ENCODE measurements at places on chromosomes 7 and 10.

DNA sequence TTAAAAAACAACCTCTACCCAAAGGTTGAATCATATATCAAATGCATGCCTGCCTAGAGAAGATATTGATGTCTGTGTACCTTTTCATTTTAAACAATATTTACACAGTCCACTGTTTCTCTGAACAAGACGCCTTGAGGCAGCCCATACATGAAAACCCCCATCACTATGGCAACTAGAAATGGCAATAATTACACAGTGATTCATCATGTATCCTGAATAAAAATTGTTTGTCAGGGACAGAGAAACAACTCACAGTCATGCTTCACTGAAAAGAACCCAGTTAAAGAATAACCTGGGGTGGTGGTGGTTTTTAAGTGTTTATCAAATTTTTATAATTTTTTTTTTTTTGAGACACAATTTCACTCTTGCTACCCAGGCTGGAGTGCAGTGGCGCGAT lies 19.7 kb downstream of the DNAJC12 start:
- DNase-seq = no peak
- H3K4me3 ChIP-seq = no peak overlapping the region
- H3K27ac ChIP-seq = no peak overlapping the region
- no peaks in the 10 kb centered on the region for H3K36me3 ChIP-seq
- no peaks in the 10 kb centered on the region for H3K27me3 ChIP-seq

DNA sequence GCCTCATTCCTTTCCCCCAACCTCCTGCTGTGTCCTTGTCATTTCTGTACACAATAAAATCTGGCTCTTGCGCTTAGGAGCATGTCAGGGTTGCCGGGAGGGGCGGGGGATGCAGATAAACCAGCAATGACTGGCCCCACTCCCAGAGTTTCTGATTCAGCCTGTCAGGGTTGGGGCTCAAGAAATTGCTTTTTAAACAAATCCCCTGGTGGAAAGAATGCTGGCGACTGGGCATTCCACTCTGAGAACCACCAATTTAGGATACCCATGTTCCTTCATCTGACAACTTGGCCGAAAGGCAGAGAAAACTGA lies 376.4 kb downstream of the TCERG1L start:
- H3K4me1 ChIP-seq = no peaks in the 10 kb centered on the region
- DNase-seq = no peak
- H3K4me3 ChIP-seq = no peak overlapping the region
- H3K27me3 ChIP-seq = no peaks in the 10 kb centered on the region

DNA sequence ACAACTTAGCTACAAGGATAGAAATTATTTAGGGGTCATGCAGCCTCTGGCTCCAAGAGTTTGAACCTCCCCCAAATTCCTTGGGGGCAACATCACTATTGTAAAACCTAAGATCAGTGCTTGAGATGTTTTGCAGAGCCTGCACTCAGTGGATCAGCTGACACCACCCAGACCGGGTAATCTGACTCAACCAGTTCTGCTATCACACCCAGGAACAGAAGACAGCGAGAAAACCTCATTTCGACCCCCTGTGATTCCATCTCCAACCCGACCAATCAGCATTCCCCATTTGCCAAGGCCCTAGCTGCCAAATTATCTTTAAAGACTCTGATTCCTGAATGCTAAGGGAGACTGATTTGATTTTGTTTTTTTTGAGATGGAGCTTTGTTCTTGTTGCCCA lies 5.2 kb downstream of the TACR2 start:
- H3K27ac ChIP-seq = no peak overlapping the region
- no peaks in the 10 kb centered on the region for H3K27me3 ChIP-seq
- no peaks in the 10 kb centered on the region for H3K36me3 ChIP-seq
- H3K4me3 ChIP-seq = no peak overlapping the region
- no peak for DNase-seq
- peaks cover 12% of the 10 kb centered on the region for H3K4me1 ChIP-seq

GRCh38 chr10:101824736-101825135 lies 6.5 kb upstream of the OGA start:
- no peaks in the 10 kb centered on the region for H3K27me3 ChIP-seq
- H3K27ac ChIP-seq = no peak overlapping the region
- H3K4me3 ChIP-seq = no peak overlapping the region
- H3K36me3 ChIP-seq = no peaks in the 10 kb centered on the region
- DNase-seq = no peak
- H3K4me1 ChIP-seq = peaks cover 8% of the 10 kb centered on the region

GRCh38 chr10:86373828-86374227 lies 7.2 kb upstream of the GRID1 start:
- DNase-seq = no peak
- H3K27ac ChIP-seq = no peak overlapping the region
- H3K36me3 ChIP-seq = no peaks in the 10 kb centered on the region
- H3K4me1 ChIP-seq = peaks cover 3% of the 10 kb centered on the region

- H3K27me3 ChIP-seq = no peaks in the 10 kb centered on the region
- H3K36me3 ChIP-seq = no peaks in the 10 kb centered on the region
- H3K4me1 ChIP-seq = no peaks in the 10 kb centered on the region
- DNase-seq = no peak
- no peak overlapping the region for H3K4me3 ChIP-seq
Observed at GRCh38 chr7:33495207-33495606, 365.8 kb downstream of the BBS9 start.

GRCh38 chr10:36462194-36462593 lies 663.2 kb upstream of the ANKRD30A start:
- H3K4me3 ChIP-seq = no peak overlapping the region
- H3K4me1 ChIP-seq = no peaks in the 10 kb centered on the region
- DNase-seq = no peak
- no peaks in the 10 kb centered on the region for H3K27me3 ChIP-seq

DNA sequence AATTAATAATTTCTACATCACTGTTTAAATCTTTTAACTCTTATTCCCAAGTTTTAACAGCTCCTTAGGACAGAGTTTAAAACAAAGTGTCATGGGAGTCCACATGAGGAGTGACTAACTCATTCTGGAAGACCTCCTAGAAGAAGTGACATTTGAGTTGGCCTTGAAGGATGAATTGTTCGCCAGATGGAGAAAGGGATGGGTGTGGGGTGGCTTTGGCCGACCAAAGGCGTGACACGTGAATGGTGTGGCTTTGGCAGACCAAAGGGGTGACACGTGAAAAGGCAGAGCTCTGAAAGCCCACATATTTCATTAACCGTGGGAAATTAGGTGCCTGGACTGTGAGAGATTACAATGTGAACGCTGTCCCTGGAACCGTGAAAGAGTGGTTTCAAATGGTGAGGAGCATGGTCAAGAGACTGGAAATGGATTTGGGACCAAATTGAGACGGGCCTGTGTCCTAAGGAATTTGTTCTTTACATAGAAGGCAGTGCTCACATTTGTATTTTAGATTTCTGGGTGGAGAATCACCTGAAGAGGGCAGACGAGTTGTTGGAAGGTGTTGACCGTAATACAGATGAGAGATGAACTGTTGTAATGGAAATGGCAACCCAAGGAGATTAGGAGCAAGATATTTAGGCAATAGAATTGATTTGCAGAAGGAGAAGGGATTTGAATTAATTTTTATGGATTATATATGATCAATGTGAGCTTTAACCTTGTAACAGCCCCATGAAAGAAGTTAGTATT lies 228.1 kb downstream of the BICC1 start:
- H3K36me3 ChIP-seq = no peaks in the 10 kb centered on the region
- no peak for DNase-seq

DNA sequence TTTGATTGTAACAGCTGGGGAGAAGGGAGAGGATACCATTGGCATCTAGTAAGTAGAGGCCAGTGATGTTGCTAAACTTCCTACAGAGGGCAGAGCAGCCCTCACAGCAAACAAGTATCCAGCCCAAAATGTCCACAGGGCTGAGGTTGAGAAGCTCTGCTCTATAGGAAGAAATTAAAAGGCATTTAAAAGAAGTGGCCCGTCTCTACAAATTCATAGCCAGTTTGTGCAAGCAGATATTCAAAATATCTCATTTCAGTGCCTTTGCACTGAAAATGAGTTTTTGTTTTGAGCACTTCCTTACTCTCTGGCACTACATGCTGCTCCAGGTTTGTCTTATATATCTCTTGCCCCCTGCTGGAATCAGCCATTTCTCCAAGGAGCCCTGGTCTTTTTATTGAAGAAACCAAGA lies 330.0 kb downstream of the BBS9 start:
- no peak overlapping the region for H3K27ac ChIP-seq
- no peak for DNase-seq
- H3K4me1 ChIP-seq = no peaks in the 10 kb centered on the region
- no peak overlapping the region for H3K4me3 ChIP-seq

DNA sequence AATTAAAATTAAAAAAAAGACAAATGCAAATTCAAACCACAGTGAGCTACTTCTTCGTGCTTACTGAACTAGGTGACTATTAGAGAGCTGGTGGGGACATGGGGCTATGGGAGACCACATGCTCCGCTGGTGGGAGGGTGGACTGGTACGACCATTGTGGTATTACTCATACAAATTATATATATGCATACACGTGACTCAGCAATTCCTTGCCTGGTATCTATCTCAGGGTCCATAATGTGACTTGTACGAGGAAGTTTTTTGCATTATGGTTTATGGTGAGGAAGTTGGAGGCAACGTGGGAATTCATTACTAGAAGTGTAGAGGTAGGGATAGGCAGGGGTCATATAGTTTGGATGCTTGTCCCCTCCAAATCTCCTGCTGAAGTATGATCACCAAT lies 1112.7 kb downstream of the TYW1 start:
- no peak for DNase-seq
- H3K27ac ChIP-seq = no peak overlapping the region
- H3K4me3 ChIP-seq = no peak overlapping the region
- H3K36me3 ChIP-seq = no peaks in the 10 kb centered on the region
- H3K4me1 ChIP-seq = no peaks in the 10 kb centered on the region

DNA sequence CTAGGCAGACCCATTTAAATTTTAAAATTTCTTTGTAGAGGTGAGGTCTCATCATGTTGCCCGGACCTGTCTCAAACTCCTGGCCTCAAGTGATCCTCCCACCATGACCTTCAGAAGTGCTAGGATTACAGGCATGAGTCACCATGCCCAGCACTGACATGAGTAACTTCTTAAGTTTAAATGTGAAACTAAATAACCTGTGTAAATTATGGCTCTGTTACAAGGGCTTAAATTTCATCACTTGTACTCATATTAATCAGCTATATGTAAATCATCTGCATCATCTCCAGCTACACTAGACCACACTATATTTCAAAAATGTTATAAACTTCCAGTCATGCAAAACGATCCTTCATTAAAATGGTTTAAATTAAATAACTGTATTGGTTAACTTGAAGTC lies 56.1 kb downstream of the ATAD1 start:
- no peaks in the 10 kb centered on the region for H3K27me3 ChIP-seq
- H3K27ac ChIP-seq = no peak overlapping the region
- DNase-seq = no peak
- no peak overlapping the region for H3K4me3 ChIP-seq
- no peaks in the 10 kb centered on the region for H3K4me1 ChIP-seq

DNA sequence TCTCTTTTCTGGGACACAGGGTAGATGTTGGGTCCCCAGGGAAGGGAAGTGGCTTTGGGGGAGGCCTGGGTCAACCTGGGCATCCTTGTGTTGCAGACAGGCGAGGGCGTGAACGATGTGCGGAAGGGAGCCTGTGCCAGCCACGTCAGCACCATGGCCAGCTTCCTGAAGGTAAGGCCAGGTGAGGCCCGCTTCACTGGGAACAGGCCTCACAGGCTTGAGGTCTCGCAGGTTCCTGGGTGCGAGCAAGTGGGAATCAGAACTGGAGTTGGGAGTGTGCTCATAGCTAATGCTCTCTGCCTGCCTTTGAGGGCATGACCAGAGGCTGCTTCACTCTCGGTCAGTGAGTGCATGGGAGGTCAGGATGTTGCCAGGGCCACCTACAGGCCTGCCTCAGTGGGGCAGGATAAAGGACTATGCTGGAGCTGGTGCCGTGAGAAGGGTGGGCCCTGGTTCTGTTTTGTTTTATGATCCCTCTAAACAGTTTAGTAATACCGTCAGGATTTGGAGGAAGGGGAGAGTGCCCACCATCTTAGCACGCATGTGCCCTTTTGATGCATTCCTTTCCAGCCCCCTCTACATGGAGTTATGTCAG lies 8.4 kb downstream of the DBNL start:
- DNase-seq = no peak
- H3K4me1 ChIP-seq = peaks cover 23% of the 10 kb centered on the region
- no peak overlapping the region for H3K27ac ChIP-seq
- H3K36me3 ChIP-seq = peaks cover 67% of the 10 kb centered on the region
- H3K4me3 ChIP-seq = no peak overlapping the region

GRCh38 chr10:130757821-130758489 lies 553.6 kb downstream of the TCERG1L start:
- H3K4me1 ChIP-seq = no peaks in the 10 kb centered on the region
- H3K4me3 ChIP-seq = no peak overlapping the region
- no peak overlapping the region for H3K27ac ChIP-seq
- no peaks in the 10 kb centered on the region for H3K27me3 ChIP-seq
- H3K36me3 ChIP-seq = no peaks in the 10 kb centered on the region
- DNase-seq = no peak

GRCh38 chr10:23358357-23358756 lies 13.8 kb upstream of the C10orf67 start:
- peaks cover 12% of the 10 kb centered on the region for H3K4me1 ChIP-seq
- DNase-seq = no peak
- H3K27ac ChIP-seq = no peak overlapping the region
- H3K36me3 ChIP-seq = no peaks in the 10 kb centered on the region
- no peaks in the 10 kb centered on the region for H3K27me3 ChIP-seq
- no peak overlapping the region for H3K4me3 ChIP-seq

DNA sequence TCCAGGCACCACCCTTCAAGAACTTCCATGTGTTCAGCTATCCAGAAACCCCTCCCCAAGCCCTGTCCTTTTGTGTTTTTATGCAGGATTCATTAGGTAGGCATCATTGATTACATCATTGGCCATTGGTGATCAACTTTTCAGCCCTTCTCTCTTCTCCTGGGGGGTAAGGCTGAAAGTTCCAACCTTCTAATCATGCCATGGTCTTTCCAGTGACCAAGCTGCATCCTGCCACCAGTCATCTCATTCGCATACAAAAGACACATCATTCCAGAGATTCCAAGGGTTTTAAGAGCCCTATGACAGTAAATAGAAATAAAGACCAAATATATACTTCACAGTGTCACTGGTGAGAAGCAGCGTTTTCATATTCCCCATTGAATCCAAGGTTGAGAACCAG lies 48.2 kb downstream of the DNAJC12 start:
- no peaks in the 10 kb centered on the region for H3K36me3 ChIP-seq
- DNase-seq = no peak

GRCh38 chr10:119268871-119269506 lies 61.6 kb downstream of the GRK5 start:
- peak; percentile 79 for DNase-seq
- H3K27me3 ChIP-seq = no peaks in the 10 kb centered on the region
- H3K4me1 ChIP-seq = peaks cover 36% of the 10 kb centered on the region

DNA sequence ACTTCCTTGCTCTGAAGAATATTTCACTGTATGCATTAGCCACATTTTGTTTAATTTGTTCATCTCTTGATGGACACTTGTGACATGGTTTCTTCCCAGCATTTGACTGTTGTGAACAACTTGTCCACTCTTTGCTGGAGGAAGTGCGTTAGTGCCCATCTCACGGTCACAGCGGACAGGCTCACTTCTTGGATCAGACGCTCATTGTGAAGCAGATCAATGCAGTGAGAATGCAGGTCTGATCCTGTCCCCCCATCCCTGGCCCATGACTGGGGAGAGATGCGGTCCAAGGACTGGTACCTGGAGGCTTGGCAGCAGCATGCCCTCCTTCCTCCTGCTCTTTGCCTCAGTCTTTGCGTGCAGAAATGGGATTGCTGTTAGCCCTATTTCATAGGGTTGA lies 41.5 kb downstream of the DOCK1 start:
- no peak overlapping the region for H3K27ac ChIP-seq
- H3K4me3 ChIP-seq = no peak overlapping the region
- H3K27me3 ChIP-seq = no peaks in the 10 kb centered on the region
- no peaks in the 10 kb centered on the region for H3K36me3 ChIP-seq

Measured in effector memory CD4-positive, alpha-beta T cell (primary cell).